ENCODE measurements at places on chromosomes 4 and X. TPM values are rescaled to one million over a fixed set of nuclear protein-coding genes. Genes with fewer than 3 reads are reported as not detected.

- H3K27me3 ChIP-seq = no peaks in the 10 kb centered on the region
- H3K36me3 ChIP-seq = peaks cover 3% of the 10 kb centered on the region
- H3K4me3 ChIP-seq = no peak overlapping the region
These were observed 17.1 kb downstream of the MGST2 start for GRCh38 chr4:139682741-139683151.

DNA sequence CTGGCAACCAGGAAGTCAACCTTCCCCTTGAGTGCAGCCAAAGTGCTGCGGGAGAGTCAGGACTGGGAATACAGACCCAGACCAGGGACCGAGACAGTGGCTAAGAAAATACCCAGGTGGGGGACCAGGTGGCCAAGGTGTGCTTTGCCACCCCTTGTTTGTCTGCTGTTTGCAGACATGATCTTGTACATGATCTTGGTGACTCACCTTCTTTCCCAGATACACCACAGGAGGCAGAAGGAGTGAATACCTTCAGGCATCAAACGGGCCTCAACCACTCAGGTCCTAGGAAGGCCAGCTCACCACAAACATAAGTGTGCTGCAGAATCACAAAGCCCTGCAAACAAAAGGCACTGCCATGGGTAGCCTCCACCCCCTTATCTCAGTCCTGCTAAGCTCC is 62.0 kb downstream of the CNGA2 start:
- H3K27me3 ChIP-seq = peaks cover 3% of the 10 kb centered on the region
- no peak overlapping the region for H3K4me3 ChIP-seq
- DNase-seq = no peak
- no peak overlapping the region for H3K27ac ChIP-seq
- H3K4me1 ChIP-seq = no peaks in the 10 kb centered on the region

DNA sequence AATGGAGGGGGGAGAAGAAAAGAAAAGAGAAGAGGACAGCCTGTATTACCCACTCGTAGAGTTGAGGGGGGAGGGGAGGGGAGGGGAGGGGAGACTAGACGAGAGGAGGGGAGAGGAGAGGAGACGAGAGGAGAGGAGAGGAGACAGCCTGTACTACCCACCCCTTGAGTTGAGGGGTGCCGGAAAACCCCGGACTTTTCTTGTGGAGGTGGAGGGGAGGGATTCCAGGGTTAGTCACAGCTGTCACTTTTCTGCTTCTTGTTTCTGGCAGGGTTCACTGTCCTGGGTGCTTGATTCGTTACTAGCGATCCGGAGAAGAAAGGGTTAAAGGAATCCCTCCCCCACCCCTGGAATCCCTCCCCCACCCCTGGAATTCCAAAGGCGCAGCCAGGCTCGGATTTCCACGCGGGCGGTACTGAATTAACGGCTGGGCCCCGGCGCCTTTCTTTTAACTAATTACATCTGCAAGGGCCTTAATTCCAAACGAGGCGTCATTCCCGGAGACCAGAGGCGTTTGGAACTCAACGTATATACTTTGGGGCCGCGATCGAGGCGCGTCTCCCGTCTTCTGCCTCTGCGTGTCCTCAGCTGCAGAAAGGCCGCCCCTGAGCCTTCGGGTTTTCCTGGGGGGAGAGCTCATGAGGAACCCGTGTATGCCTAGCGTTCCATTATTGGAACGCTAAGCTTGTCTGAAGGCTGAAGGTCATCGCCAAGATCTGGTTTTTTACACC is 20.1 kb upstream of the CSF2RA start:
- H3K27ac ChIP-seq = no peak overlapping the region
- H3K27me3 ChIP-seq = no peaks in the 10 kb centered on the region
- H3K4me1 ChIP-seq = peaks cover 23% of the 10 kb centered on the region
- H3K36me3 ChIP-seq = no peaks in the 10 kb centered on the region

GRCh38 chr4:70778888-70779422 is 57.2 kb downstream of the RUFY3 start:
- no peak overlapping the region for H3K4me3 ChIP-seq
- no peak overlapping the region for H3K27ac ChIP-seq
- H3K36me3 ChIP-seq = no peaks in the 10 kb centered on the region
- no peaks in the 10 kb centered on the region for H3K4me1 ChIP-seq
- no peak for DNase-seq

GRCh38 chr4:20075248-20075871 is 176.3 kb upstream of the SLIT2 start:
- no peak for DNase-seq
- H3K4me1 ChIP-seq = no peaks in the 10 kb centered on the region
- H3K27ac ChIP-seq = no peak overlapping the region
- H3K4me3 ChIP-seq = no peak overlapping the region

GRCh38 chrX:136200466-136200865 is 50.7 kb downstream of the MAP7D3 start:
- no peaks in the 10 kb centered on the region for H3K27me3 ChIP-seq
- H3K36me3 ChIP-seq = no peaks in the 10 kb centered on the region
- peaks cover 22% of the 10 kb centered on the region for H3K4me1 ChIP-seq
- H3K4me3 ChIP-seq = no peak overlapping the region
- no peak for DNase-seq
- H3K27ac ChIP-seq = no peak overlapping the region

DNA sequence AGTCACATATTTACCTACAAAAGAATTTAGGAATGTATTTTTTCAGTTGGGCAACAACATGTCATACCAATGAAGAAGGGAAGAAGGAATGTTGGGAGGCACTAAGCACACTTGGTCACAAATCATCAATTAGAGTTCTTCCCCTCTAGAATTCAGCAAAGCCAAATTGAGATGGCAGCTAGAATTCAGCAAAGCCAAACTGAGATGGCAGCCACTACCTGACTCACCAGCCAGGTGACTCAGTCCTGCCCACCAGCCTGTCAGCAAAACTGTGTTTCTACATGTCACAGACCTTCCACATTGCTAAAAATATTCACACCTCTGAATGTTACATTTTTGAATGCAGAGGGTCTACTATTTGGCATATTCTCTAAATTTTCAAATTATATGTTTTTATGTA is 63.2 kb upstream of the NOCT start:
- no peaks in the 10 kb centered on the region for H3K36me3 ChIP-seq
- no peak overlapping the region for H3K4me3 ChIP-seq
- H3K27ac ChIP-seq = no peak overlapping the region
- H3K4me1 ChIP-seq = no peaks in the 10 kb centered on the region
- peaks cover 6% of the 10 kb centered on the region for H3K27me3 ChIP-seq

GRCh38 chrX:139881572-139881971 is 51.3 kb downstream of the ATP11C start:
- H3K4me3 ChIP-seq = no peak overlapping the region
- H3K4me1 ChIP-seq = peaks cover 29% of the 10 kb centered on the region
- no peak for DNase-seq
- H3K36me3 ChIP-seq = peaks cover 11% of the 10 kb centered on the region

DNA sequence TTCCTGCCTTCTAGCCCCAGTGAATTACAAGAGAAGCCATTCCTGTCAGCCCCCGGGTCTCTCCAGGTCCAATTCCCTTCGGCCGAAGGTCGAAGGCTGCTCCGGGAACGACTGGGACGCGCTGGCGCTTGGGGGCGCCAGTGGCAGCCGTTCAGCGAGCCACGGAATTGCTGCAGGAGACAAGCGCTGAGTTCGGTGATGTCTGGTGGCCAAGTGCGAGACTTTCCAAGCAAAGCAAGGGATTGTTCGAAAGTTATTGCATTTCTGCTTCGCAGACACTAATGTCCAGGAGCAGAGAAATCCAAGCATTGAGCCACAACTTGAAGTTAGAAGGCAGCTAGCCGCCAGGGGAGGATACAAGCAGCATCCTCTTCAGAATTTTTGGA is 1.1 kb upstream of the DKK2 start:
- no peak overlapping the region for H3K4me3 ChIP-seq
- H3K36me3 ChIP-seq = no peaks in the 10 kb centered on the region
- peaks cover 26% of the 10 kb centered on the region for H3K4me1 ChIP-seq
- DNase-seq = peak; percentile 11
- peaks cover 65% of the 10 kb centered on the region for H3K27me3 ChIP-seq

- no peaks in the 10 kb centered on the region for H3K4me1 ChIP-seq
- no peaks in the 10 kb centered on the region for H3K27me3 ChIP-seq
- no peak for DNase-seq
- no peak overlapping the region for H3K27ac ChIP-seq
These were observed 187.6 kb upstream of the HAND2 start for GRCh38 chr4:173717581-173717980.

DNA sequence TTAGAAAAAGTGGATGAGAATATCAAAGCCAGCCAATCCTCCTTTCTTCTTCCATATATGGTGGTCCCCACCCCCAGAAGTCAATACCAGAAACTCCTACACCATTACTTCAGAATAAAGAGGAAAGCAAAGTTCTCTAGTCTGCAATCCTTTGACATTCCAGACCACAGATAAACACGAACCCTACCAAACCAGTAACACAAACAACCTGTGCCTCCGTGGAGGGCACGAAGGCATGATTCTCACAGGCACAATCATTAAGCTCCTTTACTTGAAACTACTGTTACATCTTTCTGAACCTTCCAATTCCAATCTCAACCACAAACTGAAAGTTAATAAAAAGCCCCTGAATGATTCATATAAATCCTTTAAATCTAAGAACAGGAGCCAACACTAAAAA is 16.3 kb downstream of the MAML3 start:
- H3K27ac ChIP-seq = peak overlapping the region; percentile 27
- DNase-seq = no peak
- H3K27me3 ChIP-seq = peaks cover 3% of the 10 kb centered on the region
- H3K4me1 ChIP-seq = peaks cover 30% of the 10 kb centered on the region
- H3K36me3 ChIP-seq = no peaks in the 10 kb centered on the region

GRCh38 chr4:188434643-188435042 is 295.4 kb downstream of the TRIML1 start:
- DNase-seq = no peak
- no peaks in the 10 kb centered on the region for H3K36me3 ChIP-seq
- no peak overlapping the region for H3K27ac ChIP-seq
- H3K4me3 ChIP-seq = no peak overlapping the region
- H3K4me1 ChIP-seq = no peaks in the 10 kb centered on the region

DNA sequence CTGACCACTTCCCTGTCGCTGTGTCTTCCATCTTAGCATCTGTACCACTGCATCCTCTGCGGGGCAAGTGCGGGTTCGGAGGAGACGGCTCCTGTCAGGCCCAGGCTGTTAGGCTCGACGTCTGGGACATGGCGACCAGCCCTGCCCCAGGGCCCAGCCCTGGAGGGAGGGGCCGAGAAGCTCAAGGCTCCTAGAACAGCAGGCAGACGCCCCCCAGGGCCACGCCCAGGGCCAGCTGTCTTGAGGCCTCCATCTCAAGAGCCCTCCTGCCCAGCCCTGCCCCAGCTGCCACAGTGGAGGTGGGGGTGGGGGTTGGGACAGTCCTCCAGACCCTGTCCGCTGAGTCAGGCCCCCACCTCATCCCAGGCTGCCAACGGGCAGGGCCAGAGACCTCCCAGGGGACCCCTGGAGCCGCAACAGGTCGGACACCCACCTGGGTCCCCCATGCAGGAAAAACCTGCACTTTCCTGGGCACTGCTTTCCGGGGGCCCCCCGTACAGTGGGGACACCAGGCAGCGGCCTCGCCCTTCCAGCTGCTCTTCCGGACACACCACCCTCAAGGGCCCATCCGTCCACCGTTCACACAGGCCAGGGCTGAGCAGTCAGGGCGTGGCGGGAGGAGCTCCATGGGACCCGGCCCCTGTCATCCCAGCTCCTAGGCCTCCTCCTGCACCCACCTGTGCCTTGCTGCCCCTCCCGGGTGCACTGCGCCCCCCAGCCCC is 83.1 kb downstream of the FAM53A start:
- H3K4me3 ChIP-seq = no peak overlapping the region
- H3K4me1 ChIP-seq = peaks cover 24% of the 10 kb centered on the region
- H3K27ac ChIP-seq = no peak overlapping the region
- H3K27me3 ChIP-seq = no peaks in the 10 kb centered on the region
- H3K36me3 ChIP-seq = no peaks in the 10 kb centered on the region

DNA sequence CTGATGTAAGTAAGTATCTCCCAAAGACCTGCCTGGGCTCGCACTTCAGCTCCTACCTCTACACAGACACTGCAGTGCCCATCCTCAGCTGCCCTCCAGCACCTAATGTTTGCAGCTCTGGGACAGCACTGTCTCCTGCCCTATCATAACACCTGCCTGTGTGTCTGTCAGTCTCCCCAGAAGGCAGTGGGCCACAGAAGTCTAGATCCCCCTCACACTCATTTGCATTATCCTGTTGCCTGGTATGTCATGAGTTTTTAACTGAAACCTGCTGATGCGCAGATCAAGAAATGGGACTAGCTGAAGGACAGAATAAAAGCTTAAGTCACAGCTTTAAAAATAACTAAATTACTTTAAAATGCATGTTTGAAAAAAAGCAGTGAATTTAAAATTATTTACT is 43.0 kb downstream of the LRP2BP start:
- H3K4me3 ChIP-seq = no peak overlapping the region
- H3K27ac ChIP-seq = no peak overlapping the region
- H3K27me3 ChIP-seq = no peaks in the 10 kb centered on the region
- peaks cover 43% of the 10 kb centered on the region for H3K36me3 ChIP-seq

- H3K27ac ChIP-seq = peak overlapping the region; percentile 96
- no peaks in the 10 kb centered on the region for H3K27me3 ChIP-seq
- peak; percentile 24 for DNase-seq
- peaks cover 31% of the 10 kb centered on the region for H3K36me3 ChIP-seq
- H3K4me1 ChIP-seq = peaks cover 79% of the 10 kb centered on the region
- peak overlapping the region; percentile 72 for H3K4me3 ChIP-seq
These were observed 29.6 kb downstream of the LEF1 start for GRCh38 chr4:108139089-108139488.

DNA sequence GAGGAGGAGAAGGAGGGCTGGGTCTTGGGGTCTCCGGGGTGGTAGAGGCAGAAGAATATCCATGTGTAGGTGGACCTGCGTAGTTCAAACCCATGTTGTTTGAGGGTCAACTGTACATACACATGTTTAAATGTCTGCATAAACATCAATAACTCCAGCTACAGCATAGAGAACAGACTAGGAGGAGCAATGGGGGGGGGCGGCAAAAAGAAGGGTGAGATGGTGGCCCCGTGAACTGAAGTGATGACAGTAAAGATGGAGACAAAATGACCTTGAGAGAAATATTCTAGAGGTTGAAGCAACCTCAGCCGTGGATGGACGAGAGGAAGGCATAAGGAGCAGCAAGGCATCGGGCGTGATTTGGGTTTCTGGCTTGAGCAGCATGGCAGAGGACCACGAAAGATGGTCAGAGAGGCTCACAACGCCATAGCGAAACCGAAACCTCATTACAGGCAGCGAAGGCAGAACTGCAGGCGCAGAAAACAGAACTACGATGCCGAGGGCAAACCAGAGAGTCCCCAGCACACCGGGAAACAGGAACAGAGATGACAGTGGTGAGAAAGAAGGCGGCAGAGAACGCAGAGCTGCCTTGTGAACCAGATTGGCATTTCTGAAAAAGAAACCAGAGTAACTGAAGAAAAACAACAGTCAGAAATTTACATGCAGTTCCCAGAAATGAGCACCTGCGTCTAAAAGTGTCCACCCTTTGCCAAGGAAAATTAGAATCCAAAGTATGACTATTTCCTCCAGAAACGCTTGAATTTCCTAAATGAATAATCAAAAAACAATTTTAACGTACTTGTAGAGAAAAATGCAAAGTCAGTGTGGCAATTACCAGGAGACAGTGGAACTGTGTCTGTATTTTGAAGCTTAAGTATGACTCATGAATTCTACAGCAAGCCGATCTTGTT is 50.3 kb upstream of the ENPP6 start:
- H3K4me1 ChIP-seq = peaks cover 66% of the 10 kb centered on the region
- DNase-seq = peak; percentile 90
- peak overlapping the region; percentile 95 for H3K27ac ChIP-seq
- no peaks in the 10 kb centered on the region for H3K27me3 ChIP-seq
- peak overlapping the region; percentile 79 for H3K4me3 ChIP-seq

The ABCB7 gene
- 52.0 TPM for total RNA-seq

The ELOVL6 gene
- total RNA-seq = 4.7 TPM

The PAGE4 gene
- not detected for total RNA-seq

The EXOC1L gene
- total RNA-seq = not detected

The MUC7 gene
- total RNA-seq = not detected

The CHM gene
- total RNA-seq = 9.2 TPM

The RNF4 gene
- total RNA-seq = 96.2 TPM

The KLB gene
- not detected for total RNA-seq

The TIMM8A gene
- 23.2 TPM for total RNA-seq
